AG09319 (cell line): ENCODE measurements at places on chromosomes 2 and 18.

GRCh38 chr2:74715081-74715791, 61.2 kb downstream of the SEMA4F start:
- DNase-seq, result peak; percentile 41

DNA sequence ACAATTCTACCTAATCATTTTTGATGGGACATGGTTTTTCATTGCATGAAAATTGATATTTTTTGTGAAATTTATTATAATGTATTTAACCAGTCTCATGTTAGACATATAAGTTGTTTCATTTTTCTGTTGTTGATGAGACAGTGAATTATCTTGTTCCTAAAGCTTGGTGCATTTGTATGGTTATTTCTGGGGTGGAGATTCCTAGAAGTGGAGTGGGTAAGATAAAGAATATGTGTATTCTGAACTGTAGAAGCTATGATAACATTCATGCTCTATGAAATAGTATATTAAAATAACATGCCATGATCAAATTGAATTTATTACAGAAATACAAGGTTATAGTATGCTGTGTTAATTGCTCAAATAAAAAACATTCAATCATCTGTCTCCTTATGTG, 69.2 kb downstream of the BOLA3 start:
- DNase-seq, result no peak

DNA sequence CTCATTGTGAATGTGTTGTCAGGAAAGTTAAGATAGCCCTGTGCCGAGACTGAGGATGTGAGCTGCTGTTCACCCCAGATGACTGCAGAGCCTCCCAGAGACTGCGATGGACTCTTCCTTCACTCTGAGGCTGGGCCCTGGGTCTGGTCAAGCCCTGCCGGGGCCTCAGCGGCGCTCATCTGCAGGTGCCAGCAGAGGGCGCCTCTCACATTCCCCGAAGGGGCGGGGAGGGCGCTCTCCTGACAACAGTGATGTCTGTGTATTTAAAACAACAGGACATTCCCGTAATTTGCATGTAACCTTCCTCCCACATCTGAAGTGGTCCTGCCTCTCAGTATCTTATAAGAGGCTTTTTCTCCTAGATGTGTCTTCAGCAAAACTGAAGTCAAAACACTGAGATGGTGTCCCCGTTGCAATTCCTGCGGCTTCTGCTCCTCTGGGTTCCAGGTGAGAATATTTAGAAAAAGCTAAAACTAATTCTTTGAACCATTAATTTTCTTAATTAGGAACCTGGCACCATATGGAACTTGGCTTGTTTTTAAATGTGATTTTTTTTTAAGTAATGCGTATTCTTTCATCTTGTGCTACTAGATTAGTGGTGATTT, 1377.9 kb downstream of the RPIA start:
- peak; percentile 3 for DNase-seq

DNA sequence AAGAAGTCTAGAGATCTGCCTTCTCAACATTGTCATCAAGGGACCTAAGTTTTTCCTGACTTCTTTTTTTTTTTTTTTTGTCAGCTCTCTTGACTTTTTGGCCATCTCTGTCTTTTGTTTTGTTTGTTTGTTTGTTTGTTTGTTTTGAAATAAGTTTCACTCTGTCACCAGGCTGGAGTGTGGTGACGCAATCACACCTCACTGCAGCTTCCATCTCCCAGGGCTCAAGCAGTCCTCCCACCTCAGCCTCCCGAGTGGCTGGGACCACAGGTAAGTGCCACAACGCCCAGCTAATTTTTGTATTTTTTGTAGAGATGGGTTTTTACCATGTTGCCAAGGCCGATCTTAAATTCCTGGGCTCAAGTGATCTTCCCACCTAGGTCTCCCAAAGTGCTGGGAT, 5.6 kb upstream of the PUS10 start:
- DNase-seq, result no peak

DNA sequence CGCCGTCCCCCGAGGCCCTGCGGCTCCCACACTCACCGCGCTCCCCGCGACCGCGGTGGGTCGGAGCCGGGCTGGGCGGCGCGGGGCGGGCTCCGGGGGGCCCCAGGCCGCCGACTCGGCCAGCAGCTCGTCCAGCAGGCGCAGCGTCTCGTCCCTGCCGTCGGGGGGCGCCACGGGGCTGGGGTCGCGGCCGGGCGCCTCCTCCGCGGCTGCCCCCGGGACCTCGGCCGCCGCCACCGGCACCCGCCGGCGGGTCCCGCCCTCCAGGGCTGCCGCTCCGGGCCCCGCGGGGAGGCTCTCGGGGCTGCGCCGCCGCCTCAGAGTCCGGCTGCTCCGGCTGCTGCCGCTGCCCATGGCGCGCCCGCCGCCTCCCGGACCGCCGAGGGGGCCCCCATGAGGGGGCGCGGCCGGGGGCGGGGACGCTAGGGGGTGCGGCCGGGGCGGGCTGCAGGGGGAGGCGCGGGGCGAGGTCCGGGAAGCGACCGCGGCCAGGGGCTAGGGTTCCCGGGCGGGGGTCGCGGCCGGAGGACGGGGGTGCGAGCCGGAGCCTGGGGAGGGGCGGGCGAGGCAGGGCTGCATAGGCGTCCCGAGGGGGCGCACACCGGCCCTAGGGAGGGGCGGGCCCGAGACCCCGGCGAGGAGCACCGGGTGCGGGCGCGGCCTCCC, at the start of gene CYS1:
Gene CYS1 (minus strand): TSS at position 542 of the 666 bp plus-strand sequence. CDS start 188 bp downstream, at position 354.
- DNase-seq, result no peak

GRCh38 chr18:77344786-77345500, 95.3 kb downstream of the GALR1 start:
- no peak for DNase-seq

DNA sequence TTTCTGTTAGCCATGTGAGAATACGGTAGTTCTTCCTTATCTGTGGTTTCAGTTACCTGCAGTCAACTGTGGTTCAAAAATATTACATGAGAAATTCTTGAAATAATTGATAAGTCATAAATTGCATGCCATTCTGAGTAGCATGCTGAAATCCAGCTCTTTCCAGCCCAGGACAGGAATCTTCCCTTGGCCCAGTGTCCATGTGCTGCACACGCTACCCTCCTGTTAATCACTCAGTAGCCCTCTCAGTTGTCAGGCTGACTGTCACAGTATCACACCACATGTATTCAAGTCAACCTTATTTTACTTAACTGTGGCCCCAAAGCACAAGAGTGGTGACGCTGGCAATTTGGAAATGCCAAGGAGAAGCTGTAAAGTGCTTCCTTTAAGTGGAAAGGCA, 141.1 kb downstream of the TANC1 start:
- DNase-seq, result no peak

- no peak for DNase-seq
Observed at GRCh38 chr2:20452551-20452950, 5.7 kb downstream of the RHOB start.

GRCh38 chr18:28063271-28063761, 113.6 kb downstream of the CDH2 start:
- no peak for DNase-seq

DNA sequence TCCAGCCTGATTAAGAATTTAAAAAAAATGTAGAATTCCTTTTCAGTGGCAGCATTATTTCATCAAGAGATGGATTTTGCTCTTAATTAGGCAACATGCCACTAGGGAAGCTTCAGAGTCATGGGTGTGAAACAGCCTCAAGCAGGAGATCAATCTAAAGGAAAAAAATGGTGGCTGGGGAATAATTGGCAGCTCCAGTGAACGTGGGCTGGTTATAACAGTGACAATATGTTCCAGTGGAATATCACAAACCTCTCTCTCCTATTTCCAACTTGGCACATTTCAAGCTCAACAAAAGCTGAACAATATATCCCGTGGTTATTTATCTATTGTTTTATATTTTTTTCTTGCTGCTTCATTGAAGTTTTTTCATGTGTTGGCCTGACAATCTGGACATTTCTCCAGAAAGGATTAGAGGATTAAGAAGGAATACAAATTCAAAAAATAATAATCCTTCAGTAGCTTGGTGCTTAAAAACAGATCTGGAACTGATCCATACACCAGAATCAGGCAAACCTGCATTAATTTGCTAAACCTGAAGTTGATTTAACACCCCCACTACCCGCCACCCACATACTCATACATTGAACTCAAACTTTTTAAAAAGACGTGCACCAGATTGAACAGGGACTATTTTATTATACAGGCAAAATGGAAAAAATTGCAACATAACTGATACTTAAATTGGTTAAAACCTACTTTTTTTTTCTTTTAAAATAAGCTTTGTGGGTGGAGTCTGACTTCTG, 255.9 kb upstream of the SPRED2 start:
- DNase-seq, result no peak

- DNase-seq, result no peak
Observed at GRCh38 chr18:12317664-12318333, 9.8 kb downstream of the TUBB6 start.

DNA sequence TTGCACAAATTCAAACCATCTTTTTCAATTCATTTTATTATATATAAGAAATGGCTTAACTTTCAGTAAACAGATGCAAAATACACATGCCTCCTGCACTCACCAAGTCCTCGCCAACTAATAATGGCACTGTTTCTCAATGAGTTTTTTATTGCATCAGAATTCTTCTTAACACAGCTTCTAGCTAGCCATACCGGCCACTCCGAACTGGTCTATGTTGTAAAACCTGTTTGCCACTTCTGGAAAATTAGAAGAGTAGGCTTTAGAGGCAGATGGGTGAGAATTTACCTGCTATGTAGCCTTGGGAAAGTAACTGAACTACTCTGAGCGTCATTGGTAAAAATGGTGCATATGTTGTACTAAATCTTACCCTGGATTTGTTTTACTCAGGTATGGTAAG, 100.6 kb upstream of the LHCGR start:
- DNase-seq, result no peak

- no peak for DNase-seq
Observed at GRCh38 chr2:183541766-183542165, 417.5 kb downstream of the NUP35 start.

GRCh38 chr2:157935378-157935906, 59.3 kb upstream of the ACVR1 start:
- no peak for DNase-seq

- DNase-seq, result no peak
Observed at GRCh38 chr18:23416298-23416697, 36.8 kb upstream of the RIOK3 start.

DNA sequence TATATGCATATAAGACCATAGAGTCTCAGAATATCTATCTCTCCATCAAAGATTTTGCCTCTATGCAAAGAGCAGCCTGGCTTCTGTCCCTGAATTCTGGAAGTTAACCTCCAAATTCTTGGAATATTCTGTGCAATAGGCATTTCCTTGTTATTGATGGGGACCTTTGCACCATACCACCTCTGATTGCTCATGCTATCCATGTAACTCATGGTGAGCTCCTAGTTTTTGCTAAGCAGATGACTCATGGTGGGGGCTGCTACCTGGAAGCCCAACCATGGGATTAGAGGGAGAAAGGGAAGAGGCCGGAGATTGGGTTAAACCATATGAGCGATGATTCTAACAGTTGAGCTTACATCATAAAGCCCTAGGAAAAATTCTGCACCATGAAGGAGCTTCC, 310.2 kb upstream of the FIGN start:
- no peak for DNase-seq

- no peak for DNase-seq
Observed at GRCh38 chr18:76621782-76622495, 126.9 kb upstream of the ZNF516 start.

GRCh38 chr2:60556175-60556574, 2.7 kb upstream of the BCL11A start:
- DNase-seq, result no peak
